Activated T-cell treated with anti-CD3 and anti-CD28 coated beads, Interleukin-2, amount 50 U/mL, for 24 hours (primary cell): ENCODE measurements at places on chromosomes 3 and 15.

- peak overlapping the region; percentile 70 for H3K4me3 ChIP-seq
- H3K36me3 ChIP-seq, result peaks cover 35% of the 10 kb centered on the region
- H3K27me3 ChIP-seq, result no peaks in the 10 kb centered on the region
- peaks cover 94% of the 10 kb centered on the region for H3K4me1 ChIP-seq
- H3K27ac ChIP-seq, result peak overlapping the region; percentile 100
Observed at GRCh38 chr3:128788268-128788869, 62.4 kb downstream of the RAB7A start.

- no peaks in the 10 kb centered on the region for H3K27me3 ChIP-seq
- H3K4me3 ChIP-seq, result no peak overlapping the region
- H3K27ac ChIP-seq, result no peak overlapping the region
- H3K4me1 ChIP-seq, result peaks cover 47% of the 10 kb centered on the region
- H3K36me3 ChIP-seq, result peaks cover 8% of the 10 kb centered on the region
- no peak for DNase-seq
Observed at GRCh38 chr3:170226426-170226960, 4.3 kb downstream of the PRKCI start.

- no peaks in the 10 kb centered on the region for H3K4me1 ChIP-seq
- no peak for DNase-seq
- H3K27ac ChIP-seq, result no peak overlapping the region
- H3K36me3 ChIP-seq, result no peaks in the 10 kb centered on the region
- H3K4me3 ChIP-seq, result no peak overlapping the region
Observed at GRCh38 chr3:8491271-8492144, 10.1 kb upstream of the LMCD1 start.

- peak overlapping the region; percentile 92 for H3K4me3 ChIP-seq
- DNase-seq, result no peak
- H3K4me1 ChIP-seq, result peaks cover 20% of the 10 kb centered on the region
Observed at GRCh38 chr3:186772281-186772694, 11.1 kb upstream of the EIF4A2 start.

DNA sequence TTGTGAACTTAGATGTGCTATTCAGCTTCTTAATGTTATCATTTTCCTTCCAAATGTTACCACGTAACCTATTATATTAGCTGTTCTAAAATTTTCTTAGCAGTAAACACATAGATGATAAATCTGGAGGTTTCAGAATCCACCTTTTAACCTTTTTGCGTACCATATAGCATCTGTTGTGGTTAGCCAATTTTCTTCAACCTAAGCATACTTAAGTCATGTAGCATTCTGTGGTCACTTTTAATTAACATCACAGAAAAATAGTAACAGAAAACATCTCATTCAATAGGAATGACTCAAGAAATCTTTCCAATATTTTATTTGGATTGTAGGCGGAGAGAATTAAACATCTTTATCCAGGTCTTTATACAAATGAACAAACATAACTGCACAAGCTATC is 1465.3 kb upstream of the GBE1 start:
- H3K36me3 ChIP-seq, result no peaks in the 10 kb centered on the region
- H3K4me1 ChIP-seq, result no peaks in the 10 kb centered on the region
- no peak for DNase-seq
- H3K27ac ChIP-seq, result no peak overlapping the region

DNA sequence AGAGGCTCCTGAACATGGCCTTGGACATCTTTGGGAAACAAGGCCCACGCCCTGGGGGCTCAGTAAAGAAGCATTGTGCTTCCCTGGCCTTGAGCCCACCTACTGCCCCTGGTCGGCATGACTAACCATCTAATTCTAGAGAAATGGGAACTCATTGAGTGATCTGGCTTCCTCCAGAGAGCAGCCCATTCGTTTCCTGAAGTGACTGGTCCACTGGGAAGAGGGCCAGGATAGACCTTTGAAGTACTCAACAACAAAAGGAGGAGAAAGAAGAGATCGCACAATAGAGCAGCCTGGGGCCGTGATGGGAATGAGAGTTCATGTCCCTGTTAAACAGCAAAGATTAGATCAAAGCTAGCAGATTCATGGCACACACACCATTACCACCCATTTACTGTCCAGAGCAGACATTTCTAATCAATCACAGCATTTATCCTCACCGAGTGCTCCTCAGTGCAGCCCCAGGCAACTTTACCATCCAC is 514.4 kb upstream of the PROK2 start:
- H3K27ac ChIP-seq, result no peak overlapping the region
- H3K27me3 ChIP-seq, result no peaks in the 10 kb centered on the region
- no peak for DNase-seq

GRCh38 chr3:38603731-38604131 is 45.8 kb downstream of the SCN5A start:
- H3K36me3 ChIP-seq, result no peaks in the 10 kb centered on the region
- H3K4me3 ChIP-seq, result no peak overlapping the region
- H3K4me1 ChIP-seq, result no peaks in the 10 kb centered on the region
- DNase-seq, result no peak

DNA sequence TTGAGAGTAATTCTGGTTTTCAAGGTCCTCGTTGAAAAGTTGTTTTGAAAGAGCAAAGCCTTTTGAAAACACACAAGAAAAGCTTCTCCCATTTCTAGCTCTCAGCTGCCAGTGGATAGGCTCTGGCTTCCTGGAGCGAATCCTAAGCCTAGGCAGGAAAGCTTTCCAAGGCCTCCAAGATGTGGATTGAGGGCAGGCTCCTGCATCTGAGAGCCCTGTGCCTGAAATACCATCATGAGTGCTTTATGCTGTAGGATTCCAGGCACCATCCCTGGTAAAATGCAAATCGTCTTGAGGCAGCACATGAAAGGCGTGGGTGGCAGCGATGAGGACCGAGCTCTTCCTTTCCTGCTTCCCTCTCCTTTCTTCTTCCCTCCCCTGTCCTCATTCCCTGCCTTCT is 60.7 kb upstream of the CORO2B start:
- no peaks in the 10 kb centered on the region for H3K36me3 ChIP-seq
- H3K27me3 ChIP-seq, result peaks cover 18% of the 10 kb centered on the region
- H3K4me1 ChIP-seq, result no peaks in the 10 kb centered on the region
- no peak overlapping the region for H3K4me3 ChIP-seq

- no peak for DNase-seq
- H3K27me3 ChIP-seq, result no peaks in the 10 kb centered on the region
- H3K4me1 ChIP-seq, result peaks cover 21% of the 10 kb centered on the region
- H3K36me3 ChIP-seq, result no peaks in the 10 kb centered on the region
- no peak overlapping the region for H3K27ac ChIP-seq
Observed at GRCh38 chr3:41155834-41156233, 43.5 kb upstream of the CTNNB1 start.

GRCh38 chr3:143063018-143063417 is 56.6 kb upstream of the CHST2 start:
- peaks cover 26% of the 10 kb centered on the region for H3K4me1 ChIP-seq
- H3K4me3 ChIP-seq, result no peak overlapping the region
- H3K27ac ChIP-seq, result no peak overlapping the region
- DNase-seq, result no peak
- H3K27me3 ChIP-seq, result no peaks in the 10 kb centered on the region

- H3K27ac ChIP-seq, result no peak overlapping the region
- peaks cover 4% of the 10 kb centered on the region for H3K36me3 ChIP-seq
- H3K4me3 ChIP-seq, result no peak overlapping the region
- peaks cover 27% of the 10 kb centered on the region for H3K4me1 ChIP-seq
- H3K27me3 ChIP-seq, result no peaks in the 10 kb centered on the region
Observed at GRCh38 chr15:90028376-90028944, 27.3 kb downstream of the ZNF710 start.

- peaks cover 25% of the 10 kb centered on the region for H3K4me1 ChIP-seq
- DNase-seq, result no peak
- peaks cover 6% of the 10 kb centered on the region for H3K27me3 ChIP-seq
- H3K4me3 ChIP-seq, result no peak overlapping the region
- no peaks in the 10 kb centered on the region for H3K36me3 ChIP-seq
Observed at GRCh38 chr3:121992601-121993560, 29.2 kb downstream of the ILDR1 start.

DNA sequence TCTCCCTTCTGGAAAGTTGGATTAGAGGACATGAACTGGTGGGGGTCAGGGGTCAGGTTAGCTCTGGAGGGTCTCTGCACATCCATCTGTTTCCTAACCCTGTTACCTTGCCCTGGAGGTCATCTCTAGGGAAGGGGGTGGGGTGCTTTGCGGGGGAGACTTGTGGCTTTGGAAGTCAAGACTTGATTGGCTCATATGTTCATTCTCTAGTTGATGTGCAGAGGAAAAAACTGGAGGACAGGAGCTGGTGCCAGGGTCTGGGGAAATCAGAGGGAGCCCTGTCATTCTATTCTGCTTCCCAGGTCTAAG is 42.9 kb upstream of the ROPN1 start:
- H3K36me3 ChIP-seq, result no peaks in the 10 kb centered on the region
- no peak overlapping the region for H3K27ac ChIP-seq
- DNase-seq, result no peak
- peaks cover 31% of the 10 kb centered on the region for H3K27me3 ChIP-seq
- H3K4me1 ChIP-seq, result peaks cover 17% of the 10 kb centered on the region

GRCh38 chr15:39680868-39681267 is 100.0 kb downstream of the THBS1 start:
- no peak overlapping the region for H3K4me3 ChIP-seq
- DNase-seq, result no peak
- no peak overlapping the region for H3K27ac ChIP-seq
- H3K4me1 ChIP-seq, result peaks cover under 1% of the 10 kb centered on the region
- H3K36me3 ChIP-seq, result no peaks in the 10 kb centered on the region
- H3K27me3 ChIP-seq, result no peaks in the 10 kb centered on the region

DNA sequence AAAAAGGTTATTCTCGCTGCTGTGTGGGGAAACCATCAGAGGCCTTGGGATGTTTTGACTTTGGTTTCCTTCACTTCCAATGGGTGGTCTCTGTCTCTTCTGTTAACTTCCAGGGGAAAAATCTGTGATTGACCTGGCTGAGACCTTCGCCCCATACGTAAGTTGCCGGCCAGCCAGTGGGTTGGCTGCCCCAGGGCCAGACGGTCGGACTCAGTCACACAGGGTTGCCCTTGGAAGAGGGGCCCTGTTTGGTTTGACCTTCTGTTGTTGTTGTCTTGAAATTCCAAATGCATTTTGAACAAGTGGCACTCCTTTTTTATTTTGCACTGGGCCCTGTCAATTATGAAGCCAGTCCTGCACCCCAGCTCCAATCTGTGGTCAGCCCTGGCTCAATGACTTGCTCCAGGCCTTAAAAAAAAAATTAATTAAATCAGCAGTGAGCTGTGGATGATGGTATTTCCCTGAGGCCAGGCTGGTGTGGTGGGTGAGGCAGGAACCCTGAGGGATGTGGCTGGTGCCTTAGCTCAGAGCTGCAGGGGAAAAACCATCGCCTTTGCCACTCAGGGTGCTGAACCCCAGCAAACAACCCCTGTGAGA is 4.5 kb downstream of the FAM107A start:
- no peaks in the 10 kb centered on the region for H3K36me3 ChIP-seq
- H3K4me1 ChIP-seq, result peaks cover 4% of the 10 kb centered on the region
- DNase-seq, result no peak

- H3K27me3 ChIP-seq, result no peaks in the 10 kb centered on the region
- H3K27ac ChIP-seq, result peak overlapping the region; percentile 74
- H3K36me3 ChIP-seq, result peaks cover 26% of the 10 kb centered on the region
- DNase-seq, result no peak
- H3K4me1 ChIP-seq, result peaks cover 86% of the 10 kb centered on the region
Observed at GRCh38 chr3:13002398-13003124, 70.7 kb downstream of the IQSEC1 start.

DNA sequence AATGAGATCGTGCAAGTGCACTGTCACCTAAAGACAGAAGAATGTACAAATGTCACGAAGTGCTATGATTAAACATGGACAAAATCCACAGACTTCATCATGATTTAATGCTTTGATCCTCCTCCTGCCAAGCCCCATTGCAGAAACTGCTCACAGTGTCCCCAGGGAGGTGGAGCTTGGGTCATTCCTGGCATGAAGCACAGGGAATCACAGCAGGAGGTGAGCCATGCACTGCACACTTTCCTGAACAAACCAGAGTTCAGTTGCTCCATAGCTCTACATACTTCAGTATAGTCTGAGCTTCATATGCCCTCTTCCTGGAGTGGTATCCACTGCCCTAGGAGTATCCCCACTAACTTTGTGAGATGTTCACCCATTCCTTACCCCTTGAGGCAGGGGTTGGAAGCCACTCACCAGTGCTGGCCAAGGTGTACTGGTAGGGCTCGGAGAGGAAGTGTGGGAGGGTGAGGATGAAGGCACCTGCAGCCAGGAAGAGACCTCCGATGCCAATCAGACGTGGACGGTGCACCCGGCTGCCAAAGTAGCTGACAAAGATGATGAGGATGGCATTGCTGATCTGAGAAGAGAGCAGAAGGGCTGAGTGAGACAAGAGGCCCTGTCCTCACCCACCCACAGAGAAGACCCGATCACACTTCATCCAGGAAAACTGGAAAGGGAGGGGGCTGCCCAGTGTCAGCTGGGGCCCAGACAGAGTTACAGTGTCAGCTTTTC is 56.3 kb downstream of the SLCO2A1 start:
- H3K27ac ChIP-seq, result no peak overlapping the region
- no peaks in the 10 kb centered on the region for H3K36me3 ChIP-seq
- DNase-seq, result no peak
- peaks cover 1% of the 10 kb centered on the region for H3K27me3 ChIP-seq

- H3K27ac ChIP-seq, result no peak overlapping the region
- no peaks in the 10 kb centered on the region for H3K4me1 ChIP-seq
- no peak for DNase-seq
- H3K27me3 ChIP-seq, result no peaks in the 10 kb centered on the region
Observed at GRCh38 chr3:23004971-23005370, 198.2 kb upstream of the UBE2E2 start.

DNA sequence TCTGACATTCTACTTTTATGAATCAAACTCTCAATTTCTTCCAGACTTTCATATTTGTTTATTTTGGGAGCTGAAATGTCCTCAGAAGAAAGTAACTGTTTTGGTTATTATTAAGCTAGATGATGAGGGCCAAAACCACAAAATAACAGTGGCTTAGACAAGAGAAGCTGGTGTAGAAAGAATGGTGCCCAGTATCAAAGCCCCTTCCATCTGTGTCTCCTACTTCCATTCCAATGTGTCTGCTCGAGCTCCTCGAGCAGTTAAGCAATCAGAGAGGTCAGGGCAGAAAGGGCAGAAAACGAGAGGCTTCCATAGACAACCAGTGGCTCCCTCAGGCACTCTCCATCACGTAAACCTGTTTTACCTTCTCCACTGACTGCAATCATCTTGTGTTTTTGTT is 59.7 kb upstream of the MAGI1 start:
- no peaks in the 10 kb centered on the region for H3K4me1 ChIP-seq
- no peak overlapping the region for H3K4me3 ChIP-seq
- DNase-seq, result no peak
- no peaks in the 10 kb centered on the region for H3K36me3 ChIP-seq
- no peak overlapping the region for H3K27ac ChIP-seq
- no peaks in the 10 kb centered on the region for H3K27me3 ChIP-seq

GRCh38 chr3:107325446-107325845 is 51.8 kb upstream of the CCDC54 start:
- H3K36me3 ChIP-seq, result no peaks in the 10 kb centered on the region
- H3K4me3 ChIP-seq, result no peak overlapping the region
- no peak for DNase-seq
- no peaks in the 10 kb centered on the region for H3K4me1 ChIP-seq
- no peak overlapping the region for H3K27ac ChIP-seq
